Heart right ventricle (tissue), 16 donors: ENCODE measurements at places on chromosomes 5 and 9. TPM values are rescaled to one million over a fixed set of nuclear protein-coding genes. Genes with fewer than 3 reads are reported as not detected.

MUSK gene
- total RNA-seq, result 1.5 TPM

C1QTNF3 gene
- 0.77 TPM for total RNA-seq

GRCh38 chr9:110887276-110887675 is 151.0 kb downstream of the LPAR1 start:
- no peak overlapping the region for H3K27ac ChIP-seq
- no peaks in the 10 kb centered on the region for H3K27me3 ChIP-seq
- no peak overlapping the region for H3K4me3 ChIP-seq
- no peaks in the 10 kb centered on the region for H3K4me1 ChIP-seq
- H3K36me3 ChIP-seq, result no peaks in the 10 kb centered on the region

GRCh38 chr9:81968026-81968425 is 20.5 kb upstream of the SPATA31D1 start:
- H3K4me1 ChIP-seq, result no peaks in the 10 kb centered on the region
- no peaks in the 10 kb centered on the region for H3K36me3 ChIP-seq
- DNase-seq, result no peak
- H3K27me3 ChIP-seq, result no peaks in the 10 kb centered on the region
- H3K27ac ChIP-seq, result no peak overlapping the region
- H3K4me3 ChIP-seq, result no peak overlapping the region

GRCh38 chr5:103758996-103759395 is 196.4 kb upstream of the NUDT12 start:
- H3K36me3 ChIP-seq, result no peaks in the 10 kb centered on the region
- no peaks in the 10 kb centered on the region for H3K27me3 ChIP-seq
- H3K27ac ChIP-seq, result no peak overlapping the region
- no peak overlapping the region for H3K4me3 ChIP-seq

GRCh38 chr5:99386406-99387077 is 457.7 kb upstream of the CHD1 start:
- no peaks in the 10 kb centered on the region for H3K36me3 ChIP-seq
- DNase-seq, result no peak
- H3K4me1 ChIP-seq, result no peaks in the 10 kb centered on the region
- H3K4me3 ChIP-seq, result no peak overlapping the region
